ENCODE measurements at places on chromosomes 1 and 21. TPM values are rescaled to one million over a fixed set of nuclear protein-coding genes. Genes with fewer than 3 reads are reported as not detected.

AMY2A gene
- not detected for total RNA-seq

USP24 gene
- total RNA-seq, result 25.4 TPM

- no peak for ATAC-seq
Measured at GRCh38 chr1:155131856-155132255, 3.8 kb upstream of the SLC50A1 start.

DNA sequence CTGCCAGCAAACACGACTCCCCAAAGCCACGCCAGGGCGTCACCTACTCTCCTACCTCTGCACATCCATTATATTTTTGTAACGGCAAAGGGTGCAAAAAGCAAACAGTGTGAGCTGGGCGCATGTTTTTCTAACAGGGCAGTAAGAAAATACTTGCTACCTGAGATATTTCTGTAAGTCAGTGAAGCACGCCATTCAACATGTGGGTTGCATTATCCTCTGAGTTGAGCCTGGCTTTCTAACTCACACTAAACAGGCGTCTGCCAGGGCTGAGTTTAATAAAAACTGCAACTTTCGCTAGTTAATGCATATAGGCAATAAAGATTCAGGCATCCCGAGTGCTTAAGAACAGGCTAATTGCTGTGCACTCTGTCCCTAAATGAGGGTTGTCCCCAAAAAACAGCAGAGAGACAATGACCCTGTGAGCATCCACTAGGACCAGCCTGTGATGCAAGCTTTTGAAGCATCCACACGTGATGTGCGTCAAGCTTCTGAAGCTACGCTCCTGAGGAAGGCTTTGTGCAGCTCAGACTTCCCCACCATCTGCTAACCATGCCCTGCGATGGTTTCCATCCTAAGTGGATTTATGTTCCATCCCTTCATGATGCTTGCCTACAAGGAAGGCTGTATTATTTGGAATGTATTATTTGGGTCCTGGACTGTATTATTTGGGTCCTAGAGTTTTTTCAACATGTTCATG, 70.0 kb upstream of the SIM2 start:
- ATAC-seq, result no peak

GRCh38 chr1:10530756-10531495, 56.2 kb downstream of the PEX14 start:
- ATAC-seq, result no peak

DNA sequence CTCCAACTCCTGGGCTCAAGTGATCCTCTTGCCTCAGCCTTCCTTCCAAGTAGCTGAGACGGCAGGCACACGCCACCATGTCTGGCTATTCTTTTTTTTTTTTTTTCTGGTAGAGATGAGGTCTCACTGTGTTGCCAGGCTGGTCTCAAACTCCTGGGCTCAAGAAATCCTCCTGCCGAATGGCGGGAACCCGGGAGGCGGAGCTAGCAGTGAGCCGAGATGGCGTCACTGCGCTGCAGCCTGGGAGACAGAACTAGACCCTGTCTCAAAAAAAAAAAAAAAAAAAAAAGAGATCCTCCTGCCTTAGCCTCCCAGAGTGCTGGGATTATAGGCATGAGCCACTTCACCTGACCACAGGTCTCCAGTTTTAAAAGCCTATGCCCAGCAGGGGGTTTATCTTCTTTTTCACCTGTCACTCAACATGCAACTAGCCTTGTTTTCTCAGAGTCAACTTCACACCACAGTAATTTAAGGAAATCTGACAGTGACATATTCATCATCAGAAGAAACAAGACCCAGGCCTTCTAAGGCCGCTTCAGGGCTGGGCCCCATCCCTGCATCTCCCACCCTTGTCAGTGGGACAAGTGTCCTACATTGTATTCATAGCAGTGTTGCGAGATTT, 38.3 kb upstream of the GALNT2 start:
- ATAC-seq, result no peak

DNA sequence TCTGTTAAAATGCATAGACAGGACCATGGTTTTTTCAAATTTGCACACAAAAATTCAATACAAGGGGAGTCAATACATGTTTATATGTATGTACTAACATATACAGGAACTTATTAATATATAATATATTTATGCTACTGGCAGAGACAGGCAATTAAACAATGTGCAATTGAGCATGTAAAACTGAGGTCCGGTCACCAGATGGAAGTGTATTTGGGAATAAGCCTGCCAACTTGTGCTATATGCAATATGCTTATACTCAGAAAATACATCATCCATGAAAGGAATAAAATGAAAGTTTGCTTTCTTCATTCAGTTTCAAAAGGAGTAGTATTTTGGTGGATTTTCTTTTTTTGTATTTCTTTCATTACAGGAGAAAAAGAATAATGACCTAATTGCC, 640.2 kb upstream of the CXADR start:
- no peak for ATAC-seq

Data from motor neuron (in vitro differentiated cells).